Femur (tissue), 1 donor: ENCODE measurements at places on chromosomes 3 and 15.
A peak's percentile ranks its signal among the peaks of the same experiment; 100 is the strongest.

GRCh38 chr15:60961541-60962485 is 267.3 kb downstream of the RORA start:
- peak; percentile 64 for DNase-seq

DNA sequence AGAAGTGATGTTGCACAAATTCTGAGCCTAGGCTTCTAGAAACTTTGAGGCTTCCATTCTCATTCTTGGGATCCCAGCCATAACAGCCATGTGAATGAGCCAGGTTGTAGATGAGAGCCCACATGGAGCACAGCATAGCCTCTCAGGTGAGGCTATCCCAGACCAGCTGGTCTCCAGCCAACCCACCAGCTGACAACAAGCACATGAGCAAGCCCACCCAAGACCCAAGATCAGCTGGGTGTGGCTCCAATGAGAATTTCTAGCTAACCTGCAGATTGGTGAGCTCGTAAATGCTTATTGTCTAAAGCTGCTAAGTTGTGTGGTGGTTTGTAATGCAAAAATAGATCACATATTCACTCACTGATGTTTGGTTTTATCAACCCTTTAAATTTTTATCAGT is 14.4 kb downstream of the KY start:
- no peak for DNase-seq

DNA sequence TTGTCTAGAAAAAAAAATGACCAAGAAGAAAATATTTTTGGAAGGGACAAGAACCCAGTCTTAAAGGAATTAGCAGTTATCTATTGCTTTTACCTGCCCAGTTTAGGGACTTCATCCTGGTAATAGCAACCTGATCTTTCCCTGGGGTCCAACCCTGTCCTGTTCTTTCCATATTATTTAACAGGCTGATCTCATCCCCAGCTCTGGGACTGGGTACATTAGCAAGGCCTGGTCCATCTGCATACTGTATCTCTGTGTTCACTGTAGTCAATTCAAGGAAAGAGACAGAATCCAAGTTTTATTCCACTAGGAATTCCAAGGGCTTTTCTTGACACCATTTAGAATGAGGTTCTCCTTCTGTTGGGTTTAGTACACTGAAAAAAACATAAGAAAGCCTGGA is 191.7 kb upstream of the GADL1 start:
- DNase-seq = no peak

DNA sequence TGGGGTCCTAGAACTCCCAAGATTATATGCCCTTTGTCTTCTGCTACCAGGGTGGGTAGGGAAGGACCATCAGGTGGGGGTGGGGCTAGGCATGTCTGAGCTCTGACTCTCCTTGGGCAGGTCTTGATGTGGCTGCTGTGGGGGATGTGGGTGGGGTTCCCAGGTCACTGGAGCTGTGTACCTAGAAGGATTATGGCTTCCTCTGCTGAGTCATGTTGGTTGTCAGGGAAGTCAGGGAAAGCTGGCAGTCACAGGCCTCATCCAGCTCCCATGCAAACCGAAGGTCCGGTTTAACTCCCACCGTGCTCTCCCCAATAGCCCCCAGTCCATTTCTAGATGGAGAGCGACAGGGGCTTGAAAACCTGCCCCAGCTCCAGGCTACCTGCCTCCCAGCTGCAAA is 35.2 kb downstream of the EID1 start:
- DNase-seq = no peak

DNA sequence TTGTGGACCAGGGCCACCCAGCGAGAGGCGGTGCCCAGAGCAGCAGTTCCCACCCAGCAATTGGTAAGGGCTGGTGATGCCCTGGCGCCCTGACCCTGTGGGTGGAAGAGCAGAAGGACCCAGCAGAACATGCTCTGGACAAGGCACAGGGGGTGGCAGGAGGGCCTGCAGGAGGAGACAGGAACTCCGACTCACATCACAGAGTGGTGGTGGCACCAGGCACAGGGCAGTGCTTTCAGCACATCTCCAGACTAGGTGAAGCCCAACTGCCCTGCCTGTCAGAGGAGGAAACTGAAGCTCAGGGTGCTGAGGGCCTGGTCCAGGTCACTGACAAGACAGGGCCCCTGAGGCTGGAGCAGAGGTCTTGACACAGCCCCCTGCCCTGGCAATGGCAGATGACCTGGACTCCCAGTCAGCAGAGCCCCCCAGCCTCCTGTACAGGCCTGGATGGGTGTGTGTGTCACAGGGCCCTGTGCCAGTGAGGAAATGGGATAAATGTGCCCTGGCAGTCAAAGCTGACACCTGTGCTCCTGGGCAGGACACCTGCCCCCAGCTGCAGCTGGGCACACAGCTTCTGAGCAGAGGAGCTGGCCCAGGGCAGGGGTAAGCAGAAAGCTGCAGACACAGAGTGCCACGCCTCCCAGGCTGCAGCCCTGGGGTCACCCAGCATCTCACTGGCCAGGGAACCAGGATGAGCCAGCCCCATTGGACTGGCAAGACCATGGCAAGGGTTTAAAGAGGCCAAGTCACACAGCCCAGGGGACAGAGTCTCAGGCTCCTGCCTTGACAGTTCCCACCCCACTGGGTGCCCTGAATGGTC is 11.4 kb downstream of the KLF15 start:
- peak; percentile 15 for DNase-seq

DNA sequence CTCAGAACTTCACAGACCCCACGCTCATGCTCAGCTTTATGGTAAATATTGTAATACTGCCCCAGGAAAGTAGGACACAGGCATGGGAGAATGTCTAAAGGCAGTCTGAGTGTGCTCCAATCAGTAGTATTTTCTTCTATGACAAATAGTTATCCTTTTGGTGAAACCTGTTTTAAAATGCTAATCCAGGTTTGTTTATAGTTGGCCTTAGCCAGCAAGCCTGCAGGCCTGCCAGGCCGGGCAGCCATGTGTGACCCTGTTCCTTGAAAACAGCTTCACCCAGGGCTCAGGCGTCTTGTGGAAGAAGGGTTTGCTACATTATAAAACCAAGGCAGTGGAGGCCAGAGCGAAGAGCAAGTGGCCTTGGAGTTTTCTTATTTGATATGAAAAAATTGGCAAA is 104.7 kb downstream of the SEMA6D start:
- no peak for DNase-seq

- no peak for DNase-seq
Measured at GRCh38 chr15:41025393-41025792, 72.1 kb downstream of the CHAC1 start.

DNA sequence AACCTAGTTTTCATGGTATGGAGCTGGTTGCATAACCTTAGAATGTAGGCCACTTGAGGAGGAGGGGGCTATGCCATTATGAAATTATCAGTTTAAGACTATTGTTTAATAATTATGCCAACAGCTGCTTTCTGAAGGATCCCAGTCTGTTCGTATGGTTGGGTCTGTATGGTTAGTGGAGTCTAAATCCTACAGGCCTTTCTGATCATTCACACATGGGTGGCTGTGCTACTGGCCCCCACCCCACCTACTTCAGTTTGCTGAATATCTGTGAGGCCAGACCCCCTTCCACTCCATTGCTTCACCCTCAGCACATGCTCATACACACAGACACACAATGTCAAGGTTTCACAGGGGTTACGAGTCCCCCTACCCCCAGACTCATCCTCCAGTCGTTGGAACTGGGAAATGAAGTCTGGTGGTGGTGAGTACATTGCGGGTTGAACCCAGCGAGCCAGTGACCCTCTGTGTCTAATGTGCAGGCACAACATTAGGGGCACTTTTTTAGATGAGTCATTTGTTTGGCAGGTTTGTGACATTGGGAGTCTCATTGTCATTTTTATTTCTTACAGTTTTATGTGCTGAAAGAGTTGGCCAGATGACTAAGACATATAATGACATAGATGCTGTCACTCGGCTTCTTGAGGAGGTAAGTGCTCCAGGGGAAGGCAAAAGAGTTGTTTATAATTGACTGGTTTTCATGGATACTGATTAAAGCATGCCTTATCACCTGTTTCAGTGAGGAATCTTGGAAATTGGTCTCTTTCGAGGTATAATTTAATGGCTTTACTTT is 85.3 kb downstream of the TRAK1 start:
- no peak for DNase-seq

- no peak for DNase-seq
Measured at GRCh38 chr3:156812521-156813335, 13.4 kb upstream of the LEKR1 start.

GRCh38 chr3:72530426-72530825 is 317.8 kb downstream of the SHQ1 start:
- no peak for DNase-seq

DNA sequence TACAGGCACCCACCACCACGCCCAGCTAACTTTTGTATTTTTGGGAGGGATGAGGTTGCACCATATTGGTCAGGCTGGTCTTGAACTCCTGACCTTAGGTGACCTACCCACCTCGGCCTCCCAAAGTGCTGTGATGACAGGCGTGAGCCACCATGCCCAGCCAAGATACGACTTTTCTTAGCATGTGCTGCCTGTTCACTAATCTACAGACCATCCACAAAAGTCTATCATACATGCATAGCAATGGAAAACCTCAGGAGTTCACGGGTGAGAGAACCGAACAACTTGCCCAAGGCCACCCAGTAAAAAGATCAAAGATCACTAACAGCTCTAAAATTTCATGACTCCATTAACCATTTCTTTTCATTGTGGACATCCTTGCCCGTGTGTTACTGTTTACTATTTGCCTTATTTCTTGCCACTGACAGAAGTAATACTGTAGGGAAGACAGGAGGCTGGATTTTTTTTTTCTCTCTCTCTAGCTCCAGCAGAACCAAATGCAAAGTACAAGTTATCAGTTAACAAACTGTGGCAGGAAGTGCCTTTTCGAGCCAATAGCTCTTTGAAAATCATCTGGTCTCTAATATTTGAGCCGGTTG is 92.3 kb downstream of the FOXP1 start:
- DNase-seq = no peak

GRCh38 chr3:42498034-42498433 is 4.4 kb upstream of the VIPR1 start:
- DNase-seq = peak; percentile 3

DNA sequence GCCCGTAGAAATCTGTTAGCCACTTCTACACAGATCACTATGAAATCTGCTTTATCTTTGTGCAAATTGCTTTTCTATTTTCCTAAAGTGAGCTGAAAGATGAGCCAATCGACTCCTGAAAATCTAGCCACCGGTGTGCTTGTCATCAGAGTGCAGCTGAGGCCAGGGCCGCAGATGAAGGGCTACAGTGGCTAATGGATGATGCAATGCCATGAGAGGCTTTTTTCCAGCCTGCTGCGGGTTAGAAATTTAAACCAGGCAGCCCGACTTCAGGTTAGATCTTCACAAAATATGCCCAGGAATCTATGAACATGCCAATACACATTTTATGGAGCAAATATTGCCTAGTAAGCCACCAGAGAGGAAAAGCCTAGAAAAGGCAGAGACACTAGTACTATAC is 948.2 kb upstream of the CFAP20DC start:
- no peak for DNase-seq

- DNase-seq = no peak
Measured at GRCh38 chr3:3605226-3605625, 194.0 kb upstream of the LRRN1 start.

GRCh38 chr3:13600950-13601691 is 52.2 kb downstream of the FBLN2 start:
- DNase-seq = peak; percentile 64

DNA sequence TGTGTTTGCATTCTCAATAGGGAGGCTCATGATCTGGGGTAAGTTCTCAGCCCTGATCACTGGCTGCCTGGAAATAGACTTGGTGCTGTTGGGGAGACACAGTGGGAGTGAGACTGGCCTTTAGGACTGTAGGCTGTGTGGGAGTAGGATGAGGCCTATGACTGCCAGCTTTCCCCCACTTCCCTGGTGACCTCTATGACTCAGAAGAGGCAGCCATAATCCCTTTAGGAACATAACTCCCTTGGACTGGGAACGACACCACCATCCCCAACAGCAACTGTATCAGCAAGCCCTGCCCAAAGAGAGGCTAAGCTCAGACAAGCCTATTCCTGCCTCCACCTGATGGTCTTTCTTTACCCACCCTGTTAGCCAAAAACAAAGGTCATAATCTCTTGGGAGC is 91.3 kb downstream of the SUCNR1 start:
- no peak for DNase-seq

DNA sequence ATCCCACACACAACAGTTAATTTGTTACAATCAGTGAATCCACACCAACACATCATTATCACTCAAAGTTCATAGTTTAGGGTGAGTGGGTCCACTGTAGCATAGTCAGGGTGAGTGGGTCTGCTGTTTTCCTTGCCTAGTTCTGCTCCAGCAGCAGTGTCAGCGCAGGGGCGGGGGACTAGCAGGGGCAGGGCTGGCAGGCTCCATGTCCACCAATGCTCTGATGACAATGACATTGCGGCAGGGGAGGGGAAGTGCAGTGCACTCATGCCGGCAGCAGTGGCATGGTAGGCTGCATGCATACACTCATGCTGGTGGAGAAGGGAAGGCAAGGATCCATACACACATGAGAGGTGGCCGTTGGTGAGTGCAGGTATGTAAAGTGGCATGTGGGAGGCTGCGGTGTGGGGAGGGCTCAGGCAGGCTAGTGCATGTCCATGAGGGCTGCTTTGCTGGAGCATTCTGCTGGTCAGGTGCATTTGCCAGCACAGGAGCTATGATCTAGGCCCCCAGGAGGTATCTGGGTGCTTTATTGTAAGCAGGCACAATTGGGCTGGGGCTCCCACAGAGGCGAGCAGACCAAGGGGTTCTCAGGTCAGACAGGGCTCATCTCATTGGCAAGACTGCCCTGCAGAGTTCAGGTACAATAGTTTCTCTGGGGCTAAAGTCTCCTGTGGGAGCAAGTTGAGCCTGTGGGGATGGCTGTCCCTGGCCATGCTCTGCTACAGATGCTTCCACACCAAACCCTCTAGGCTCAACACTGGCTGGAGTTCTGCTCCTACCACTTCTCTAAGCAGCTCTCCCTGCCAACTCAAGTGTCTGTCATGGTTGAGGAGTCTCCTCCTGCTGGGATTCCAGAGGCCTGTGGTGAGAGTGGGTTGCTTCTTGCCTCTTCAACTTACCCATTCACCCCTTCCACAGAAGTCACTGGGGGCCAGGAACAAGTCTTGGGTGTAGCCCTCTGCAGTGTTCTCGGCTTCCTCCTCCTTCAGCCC is 81.3 kb downstream of the KCNAB1 start:
- DNase-seq = no peak

DNA sequence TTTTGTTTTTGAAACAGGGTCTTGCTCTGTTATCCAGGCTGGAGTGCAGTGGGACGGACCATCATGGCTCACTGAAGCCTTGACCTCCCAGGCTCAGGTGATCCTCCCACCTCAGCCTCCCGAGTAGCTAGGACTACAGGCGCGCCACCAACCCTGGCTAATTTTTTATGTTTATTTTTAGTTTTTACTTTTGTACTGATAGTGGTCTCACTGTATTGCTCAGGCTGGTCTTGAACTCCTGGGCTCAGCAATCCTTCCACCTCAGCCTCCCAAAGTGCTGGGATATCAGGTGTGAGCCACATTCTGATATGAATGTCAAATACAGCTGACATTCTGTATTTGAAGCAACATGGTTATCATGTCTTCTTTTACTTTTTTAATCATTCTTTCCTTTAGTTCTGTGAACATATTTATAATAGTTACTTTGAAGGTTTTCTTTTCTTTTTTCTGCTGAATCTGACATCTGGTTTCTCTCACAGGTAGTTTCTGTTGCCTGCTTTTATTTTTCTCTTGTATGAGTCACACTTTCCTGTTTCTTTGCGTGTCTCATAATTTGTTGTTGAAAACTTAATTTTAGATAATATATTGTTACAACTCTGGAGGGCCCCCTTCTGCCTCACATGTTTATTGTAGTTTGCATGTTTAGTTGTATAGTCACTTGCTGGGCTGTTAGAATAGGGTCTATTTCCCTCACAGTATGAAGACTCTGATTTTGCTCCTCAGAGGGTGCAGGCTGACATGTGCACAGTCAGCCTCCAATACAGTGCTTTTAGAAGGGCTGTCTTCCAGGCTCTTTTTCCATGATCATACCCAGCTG is 8.4 kb upstream of the CNTN4 start:
- no peak for DNase-seq

GRCh38 chr3:61820306-61820992 is 259.1 kb downstream of the PTPRG start:
- no peak for DNase-seq
